ENCODE measurements at places on chromosomes 13 and 19. TPM values are rescaled to one million over a fixed set of nuclear protein-coding genes. Genes with fewer than 3 reads are reported as not detected.

MCEMP1 gene
- not detected for total RNA-seq

DNA sequence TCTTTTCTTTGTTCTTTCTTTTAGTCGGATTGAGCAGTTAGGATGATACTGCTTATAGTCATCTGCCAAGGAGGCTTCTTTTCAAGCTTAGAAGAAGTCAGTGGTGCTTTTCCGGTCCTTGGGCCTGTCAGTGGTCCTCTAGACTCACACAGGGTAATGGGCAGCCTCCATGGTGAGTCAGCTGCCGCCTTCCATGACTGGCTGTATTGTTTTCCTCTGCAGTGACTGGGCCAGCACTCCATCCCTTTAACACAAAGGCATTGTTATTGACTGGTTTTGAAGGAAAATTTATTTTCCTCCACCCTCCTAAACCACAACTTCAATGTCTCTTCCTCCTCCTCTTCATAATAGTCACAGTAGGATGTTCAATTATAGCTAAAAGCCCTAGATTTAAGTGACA lies 47.1 kb upstream of the CNMD start:
- no peaks in the 10 kb centered on the region for H3K4me1 ChIP-seq
- H3K36me3 ChIP-seq = no peaks in the 10 kb centered on the region
- DNase-seq = no peak
- no peak overlapping the region for H3K4me3 ChIP-seq

DNA sequence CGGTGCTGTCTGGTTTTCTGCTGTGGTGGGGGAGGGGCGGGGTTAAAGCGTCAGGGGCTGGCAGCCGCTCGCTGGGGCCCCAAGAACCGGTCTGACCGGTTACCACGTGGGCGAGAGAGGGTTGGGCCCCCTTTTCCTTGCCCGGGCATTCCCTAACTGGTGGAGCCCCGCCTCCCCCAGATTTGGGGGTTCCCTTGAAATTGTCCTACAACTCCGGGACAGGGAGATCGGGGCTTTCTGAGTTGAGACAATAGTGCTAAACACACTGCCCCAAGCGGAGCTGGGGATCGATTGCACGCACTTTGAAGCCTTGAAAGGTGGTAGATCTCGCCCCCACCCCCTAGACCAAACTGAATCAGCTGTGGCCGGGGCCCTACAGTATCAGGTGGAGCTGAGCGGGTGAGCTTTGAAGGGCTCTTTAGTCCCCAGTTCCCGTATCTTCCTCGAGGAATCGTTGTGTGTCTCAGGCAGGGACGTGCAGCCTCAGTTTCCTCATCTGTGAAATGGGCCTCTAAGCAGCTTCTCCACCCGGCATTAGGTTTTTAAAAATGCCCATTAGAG lies 4.8 kb downstream of the IER2 start:
- DNase-seq = no peak
- no peaks in the 10 kb centered on the region for H3K27me3 ChIP-seq
- H3K36me3 ChIP-seq = no peaks in the 10 kb centered on the region

BICRA gene
- total RNA-seq = 6.1 TPM

MADCAM1 gene
- 0.40 TPM for total RNA-seq

CGB8 gene
- total RNA-seq = not detected

S1PR4 gene
- 2.0 TPM for total RNA-seq

DNA sequence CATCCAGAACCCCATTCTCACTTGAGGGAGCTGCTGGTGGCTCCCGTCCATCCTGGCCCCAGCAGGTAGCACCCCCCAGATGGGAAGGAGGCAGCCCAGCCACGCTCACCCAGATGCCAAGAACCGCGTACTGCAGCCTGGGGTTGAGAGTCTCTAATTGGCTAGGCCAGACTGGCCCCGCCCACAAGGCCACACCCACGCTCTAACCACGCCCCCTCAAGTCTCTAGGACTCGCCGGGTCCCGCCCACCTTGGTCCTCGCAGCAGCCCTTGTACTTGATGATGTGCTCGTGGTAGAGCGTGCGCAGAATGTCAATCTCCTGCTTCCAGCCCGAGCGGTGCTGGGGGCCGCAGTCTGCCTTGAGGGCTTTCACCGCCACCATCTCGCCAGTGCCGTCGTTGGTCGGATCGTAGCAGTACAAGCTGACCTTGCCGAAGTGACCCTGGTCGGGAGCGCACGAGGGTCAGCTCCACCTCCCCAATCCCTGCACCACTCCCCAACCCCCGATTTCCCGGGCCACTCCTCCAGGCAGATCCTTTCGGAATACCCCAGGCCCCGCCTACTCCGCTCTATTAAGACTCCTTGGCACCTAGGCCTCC lies 14.5 kb upstream of the ICAM3 start:
- H3K4me3 ChIP-seq = no peak overlapping the region
- no peak overlapping the region for H3K27ac ChIP-seq
- DNase-seq = no peak
